Bone marrow (tissue), 2 donors: ENCODE measurements at places on chromosomes 7 and 10.

- DNase-seq = no peak
Observed at GRCh38 chr10:22598478-22598877, 115.9 kb downstream of the PIP4K2A start.

GRCh38 chr7:44914992-44915607 is 29.8 kb upstream of the PURB start:
- DNase-seq = no peak

- DNase-seq = no peak
Observed at GRCh38 chr7:91064938-91065337, 199.3 kb upstream of the FZD1 start.

DNA sequence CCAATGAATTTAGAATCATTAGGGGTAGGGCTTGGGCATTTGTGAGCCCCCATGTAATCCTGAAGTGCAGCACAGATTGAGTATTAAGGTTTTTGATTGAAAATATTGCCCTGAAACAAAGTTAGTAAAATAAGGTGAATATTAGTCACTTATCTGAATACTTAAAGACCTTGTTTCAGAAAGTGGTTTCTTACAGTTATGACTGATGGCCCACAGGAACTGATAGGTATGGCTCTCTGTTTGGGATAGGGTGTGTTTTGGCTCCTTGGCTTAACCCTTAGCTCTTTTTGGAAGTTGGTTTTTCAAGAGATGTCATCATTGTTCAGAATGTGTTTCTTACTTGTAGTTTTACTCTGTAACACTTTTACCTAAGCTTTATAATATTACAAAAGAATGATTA is 34.8 kb downstream of the MDFIC start:
- DNase-seq = no peak

GRCh38 chr7:101519324-101520023 is 109.6 kb downstream of the MYL10 start:
- no peak for DNase-seq

- no peak for DNase-seq
Observed at GRCh38 chr7:92279396-92280031, 33.7 kb downstream of the ANKIB1 start.

DNA sequence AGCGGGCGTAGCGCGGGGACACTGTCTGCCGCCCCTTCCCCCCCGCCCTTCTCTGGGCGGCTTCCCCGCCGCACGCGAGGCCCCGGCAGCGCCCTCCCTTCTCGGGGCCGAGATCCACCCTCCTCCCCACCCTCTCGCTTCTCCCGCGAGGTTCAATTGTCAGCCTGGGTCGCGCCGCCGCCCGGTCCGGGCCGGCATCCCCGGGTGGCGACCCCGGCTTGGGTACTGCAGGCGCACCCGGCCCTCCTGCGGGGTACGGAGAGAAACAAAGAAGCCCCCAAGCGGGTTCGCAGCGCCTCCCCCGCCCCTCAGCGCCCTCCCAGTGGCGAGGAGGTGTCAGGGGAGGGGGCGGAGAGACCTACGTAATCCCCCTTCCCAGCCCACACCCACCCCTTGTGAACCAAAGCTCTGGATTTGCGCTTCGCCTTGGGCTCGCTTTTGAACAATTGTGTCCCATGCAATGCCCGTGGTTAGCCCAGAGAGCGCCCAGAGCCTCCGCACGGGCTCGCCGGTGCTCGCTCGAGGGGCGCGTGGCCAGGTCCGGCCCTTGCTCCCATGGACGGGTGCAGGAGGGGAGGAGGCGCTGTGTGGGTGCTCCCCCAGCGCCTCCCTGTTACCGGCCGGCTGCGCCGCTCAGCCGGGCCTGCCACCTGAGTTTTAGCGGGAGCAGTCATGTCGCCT is 634 bp downstream of the HECW1 start:
- DNase-seq = no peak

DNA sequence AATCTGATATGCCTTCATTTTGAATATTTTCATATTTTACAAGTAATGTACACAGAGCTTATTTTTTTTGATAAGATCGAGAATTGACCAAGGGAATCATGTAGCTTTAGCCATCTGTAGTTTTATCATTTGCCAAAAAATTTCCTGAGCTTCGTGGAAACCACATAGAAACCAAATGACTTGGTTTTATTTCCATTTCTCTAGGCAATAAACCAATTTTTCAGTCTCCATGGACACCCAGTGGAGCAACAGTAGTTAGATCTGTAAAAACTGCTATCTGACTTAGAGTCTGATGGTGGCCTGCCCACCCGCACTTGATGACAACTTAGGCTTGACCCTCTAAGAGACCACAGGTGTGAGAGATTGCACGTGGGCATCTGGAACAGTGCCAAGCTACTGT is 127.8 kb upstream of the CDK6 start:
- no peak for DNase-seq

GRCh38 chr7:113321201-113321600 is 202.8 kb upstream of the SMIM30 start:
- no peak for DNase-seq

- no peak for DNase-seq
Observed at GRCh38 chr10:103843045-103843444, 12.3 kb downstream of the SH3PXD2A start.

DNA sequence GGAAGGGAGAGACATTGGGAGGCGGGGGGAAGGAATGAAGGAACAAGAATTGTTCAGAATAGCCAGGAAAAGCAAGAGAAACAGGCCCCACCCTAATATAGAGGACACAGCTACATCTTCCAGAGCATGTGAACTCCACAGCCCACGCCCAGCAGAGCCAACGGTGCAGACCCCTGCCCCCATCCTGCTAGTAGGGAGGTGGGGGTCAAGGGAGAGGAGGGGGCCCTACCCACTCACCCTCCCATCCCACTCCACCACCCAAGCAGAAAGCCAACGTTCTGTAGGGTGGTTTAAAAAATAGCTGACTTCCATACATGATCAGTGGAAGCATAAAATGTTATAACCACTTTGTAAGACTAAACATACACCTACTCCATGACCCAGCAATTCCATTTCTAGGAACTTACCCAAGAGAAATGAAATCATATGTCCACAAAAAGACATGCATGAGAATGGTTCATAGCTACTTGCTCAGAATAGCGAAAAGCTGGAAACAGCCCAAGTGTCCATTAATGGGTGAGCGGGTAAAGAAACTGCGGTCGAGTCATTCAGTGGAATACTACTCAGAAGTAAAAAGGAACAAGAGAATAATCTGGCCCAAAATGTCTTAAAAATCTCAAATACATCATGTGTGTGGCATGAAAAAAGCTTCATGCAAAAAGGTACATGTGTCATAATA is 31.8 kb downstream of the CTBP2 start:
- DNase-seq = no peak

DNA sequence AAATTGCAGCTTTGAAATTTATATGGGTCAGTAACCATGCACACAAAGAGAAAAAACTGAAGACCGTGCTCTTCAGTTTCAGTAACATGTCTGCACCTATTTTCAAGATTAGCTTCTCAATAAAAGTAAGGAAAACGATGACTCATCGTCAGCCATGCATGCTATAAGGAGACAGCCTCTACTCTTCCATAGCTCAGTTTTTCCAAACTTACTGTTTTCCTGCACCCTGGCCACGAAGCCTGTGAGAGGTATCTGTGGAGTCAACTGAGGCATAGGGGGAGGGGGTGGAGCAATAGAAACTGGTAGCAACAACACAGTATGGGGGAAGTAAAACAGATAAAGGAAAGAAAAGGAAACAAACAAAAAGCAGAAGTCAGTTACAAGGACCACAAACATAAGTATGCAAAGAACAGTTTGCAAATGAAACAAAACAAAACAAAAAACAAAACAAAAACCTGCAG is 58.0 kb downstream of the PDSS1 start:
- DNase-seq = peak; percentile 50

GRCh38 chr7:39341083-39341482 is 225.1 kb upstream of the YAE1 start:
- no peak for DNase-seq

- DNase-seq = no peak
Observed at GRCh38 chr7:141500608-141501007, 50.6 kb upstream of the AGK start.

GRCh38 chr10:15661574-15661973 is 58.1 kb downstream of the ITGA8 start:
- DNase-seq = no peak

DNA sequence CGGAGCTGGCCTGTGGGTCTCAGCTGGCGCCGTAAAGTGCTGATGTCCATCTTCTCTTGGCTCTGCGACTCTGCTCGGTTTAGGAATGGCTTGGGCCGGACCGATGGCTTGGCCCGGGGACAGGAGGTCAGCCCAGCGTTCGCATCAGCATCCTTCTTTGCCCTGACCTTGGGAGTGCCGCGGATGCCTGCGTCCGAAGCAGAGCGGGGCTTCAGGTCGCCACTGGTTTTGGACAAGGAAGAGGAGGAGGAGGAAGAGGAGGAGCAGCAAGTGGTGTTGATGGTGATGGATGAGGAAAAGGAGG is 109.3 kb downstream of the NEURL1 start:
- no peak for DNase-seq

DNA sequence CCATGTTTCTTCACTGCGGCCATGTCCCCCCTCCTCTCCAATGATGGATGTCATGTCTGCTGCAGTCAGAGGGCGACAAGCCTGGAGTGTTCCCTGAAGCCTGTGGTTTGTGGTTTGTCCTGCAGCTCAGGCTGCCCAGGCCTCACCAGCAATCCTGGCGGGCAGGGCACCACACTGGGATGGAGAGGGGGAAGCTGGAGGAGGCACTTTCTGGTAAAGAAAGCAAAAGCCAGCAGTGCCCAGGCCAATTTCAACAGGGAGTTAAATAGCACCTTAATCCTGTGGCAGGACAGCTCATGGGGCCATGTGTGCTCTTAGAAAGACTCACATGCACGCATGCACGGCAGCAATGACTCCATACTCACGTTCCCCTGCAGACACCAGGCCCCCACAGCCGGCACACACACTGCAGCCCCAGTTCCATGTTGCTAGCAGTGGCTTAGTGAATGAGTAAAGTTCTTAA is 158.3 kb downstream of the EGFR start:
- no peak for DNase-seq

GRCh38 chr10:44352316-44353127 is 32.4 kb downstream of the CXCL12 start:
- DNase-seq = no peak

DNA sequence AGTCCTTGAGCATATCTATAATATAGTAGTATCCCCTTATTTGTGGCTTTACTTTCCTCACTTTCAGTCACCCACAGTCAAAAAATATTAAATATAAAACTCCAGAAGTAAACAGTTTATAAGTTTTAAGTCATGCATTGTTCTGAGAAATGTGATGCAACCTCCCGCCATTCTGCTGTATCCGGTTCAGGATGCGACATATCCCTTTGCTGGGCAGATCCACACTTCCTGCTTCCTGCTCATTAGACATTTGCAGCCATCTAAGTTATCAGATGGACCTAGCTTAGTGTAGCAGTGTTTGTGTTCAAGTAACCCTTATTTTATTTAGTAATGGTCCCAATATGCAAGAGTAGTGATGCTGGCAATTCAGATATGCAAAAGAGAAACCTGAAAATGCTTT is 38.9 kb upstream of the BMS1 start:
- DNase-seq = no peak

DNA sequence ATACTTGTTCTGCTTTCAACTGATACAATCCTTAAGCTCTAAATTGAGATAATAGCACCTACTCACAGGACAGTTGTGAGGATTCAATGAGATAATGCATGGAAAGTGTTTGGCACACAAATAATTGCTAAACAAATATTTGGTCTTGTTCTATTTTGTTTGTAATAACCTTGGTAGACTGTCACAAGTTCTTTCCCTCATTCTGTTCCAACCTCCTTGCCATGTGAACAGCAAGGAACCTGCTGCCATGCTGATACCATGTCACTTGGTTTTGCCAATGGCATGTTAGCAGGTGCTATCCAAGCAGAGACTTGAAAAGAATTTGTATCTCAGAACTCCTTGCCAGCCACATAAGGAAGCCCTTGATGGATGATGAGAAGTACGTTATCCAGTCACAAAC is 24.8 kb upstream of the TECTB start:
- no peak for DNase-seq

DNA sequence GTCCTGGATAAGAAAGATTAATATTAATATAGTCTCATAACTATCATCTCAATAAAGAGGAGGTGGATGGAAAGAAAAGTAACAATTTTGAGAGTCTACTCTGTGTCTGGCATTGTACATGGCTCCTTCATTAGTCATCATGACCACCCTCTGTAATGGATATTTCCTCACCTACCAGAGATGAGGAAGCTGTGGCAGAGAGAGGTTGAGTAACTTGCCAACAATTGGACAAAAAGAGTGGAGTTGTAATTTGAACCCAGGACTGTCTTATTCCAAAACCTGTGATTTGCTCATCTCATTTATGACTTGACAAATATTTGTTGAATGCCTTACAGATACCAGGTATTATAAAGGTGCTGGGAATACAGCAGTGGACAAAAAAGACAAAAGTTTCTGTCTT is 2.1 kb upstream of the IDE start:
- no peak for DNase-seq

GRCh38 chr10:79313320-79313719 is 33.9 kb upstream of the PPIF start:
- DNase-seq = no peak

GRCh38 chr7:151830121-151830830 is 46.6 kb downstream of the PRKAG2 start:
- DNase-seq = no peak

GRCh38 chr10:24259365-24260130 is 50.6 kb downstream of the KIAA1217 start:
- DNase-seq = no peak

DNA sequence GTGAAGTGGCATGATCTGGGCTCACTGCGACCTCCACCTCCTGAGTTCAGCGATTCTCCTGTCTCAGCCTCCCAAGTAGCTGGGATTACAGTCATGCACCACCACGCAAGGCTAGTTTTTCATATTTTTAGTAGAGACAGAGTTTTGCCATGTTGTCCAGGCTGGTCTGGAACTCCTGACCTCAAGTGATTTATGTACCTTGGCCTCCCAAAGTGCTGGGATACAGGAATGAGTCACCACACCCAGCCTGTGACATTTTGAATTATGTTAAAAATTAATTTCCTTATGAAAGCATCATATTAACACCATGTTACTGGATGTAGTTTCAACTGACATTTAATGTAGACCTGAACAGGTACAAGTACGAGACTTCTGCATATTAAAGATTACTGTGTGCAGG is 24.3 kb downstream of the ABCB4 start:
- DNase-seq = no peak

GRCh38 chr10:126839094-126839761 is 66.0 kb upstream of the DOCK1 start:
- DNase-seq = no peak
